Tibial nerve (tissue), 4 donors: ENCODE measurements at places on chromosomes 2 and 18.

GRCh38 chr18:57956491-57956890 is 87.5 kb upstream of the NEDD4L start:
- DNase-seq = no peak

DNA sequence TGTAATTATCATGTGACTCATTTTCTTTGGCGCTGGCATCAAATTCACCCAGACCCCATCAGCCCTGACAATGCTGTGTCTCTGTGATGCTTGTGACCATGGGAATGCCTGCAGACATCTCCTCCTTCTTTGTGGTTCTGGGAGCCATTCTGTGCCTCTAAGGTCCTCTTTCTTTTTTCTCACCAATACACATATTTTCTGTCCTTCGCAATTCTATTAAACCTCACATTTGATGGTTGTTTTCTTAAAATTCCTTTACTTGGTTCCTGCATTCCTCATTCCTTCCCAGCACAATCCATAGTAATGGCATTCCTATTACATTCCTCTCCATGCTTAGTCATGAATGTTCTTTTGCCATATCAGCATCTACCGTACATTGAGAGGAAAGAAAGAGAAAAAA is 375.3 kb downstream of the PIK3C3 start:
- DNase-seq = no peak

GRCh38 chr2:225630824-225631533 is 231.5 kb downstream of the NYAP2 start:
- no peak for DNase-seq

GRCh38 chr2:220165401-220165800 is 538.0 kb downstream of the SLC4A3 start:
- DNase-seq = no peak

DNA sequence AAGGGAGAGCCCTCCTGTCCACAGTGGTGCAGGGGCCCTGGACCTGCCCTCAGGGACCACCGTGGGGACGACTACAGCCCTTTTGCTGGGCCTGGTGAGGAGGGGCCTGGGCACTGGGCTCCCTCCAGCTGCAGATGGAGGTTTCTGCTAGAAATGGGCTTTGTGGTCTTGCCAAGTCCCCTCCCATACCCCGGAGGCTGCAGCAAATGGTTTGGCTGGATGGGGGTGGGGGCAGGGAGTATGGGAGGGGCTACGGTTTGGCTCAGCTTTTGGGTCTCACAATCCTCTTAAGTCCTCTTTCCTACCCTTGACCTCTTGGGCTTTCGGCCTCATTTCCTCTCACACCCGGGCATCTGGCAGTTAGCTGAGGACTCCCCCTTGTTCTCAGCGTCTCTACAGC is 21.7 kb downstream of the TET3 start:
- no peak for DNase-seq

- no peak for DNase-seq
These were observed 44.3 kb downstream of the FN1 start for GRCh38 chr2:215391531-215391930.

GRCh38 chr2:10466801-10467200 is 18.7 kb upstream of the ODC1 start:
- no peak for DNase-seq

GRCh38 chr2:107001964-107002696 is 116.2 kb upstream of the ST6GAL2 start:
- no peak for DNase-seq

GRCh38 chr2:8003462-8004075 is 678.3 kb upstream of the ID2 start:
- DNase-seq = peak; percentile 32

- no peak for DNase-seq
These were observed 156.0 kb downstream of the CERS6 start for GRCh38 chr2:168611896-168612650.

GRCh38 chr2:215680605-215681598 is 245.0 kb upstream of the FN1 start:
- DNase-seq = peak; percentile 47

- no peak for DNase-seq
These were observed 258.5 kb downstream of the ALK start for GRCh38 chr2:29662861-29663260.

DNA sequence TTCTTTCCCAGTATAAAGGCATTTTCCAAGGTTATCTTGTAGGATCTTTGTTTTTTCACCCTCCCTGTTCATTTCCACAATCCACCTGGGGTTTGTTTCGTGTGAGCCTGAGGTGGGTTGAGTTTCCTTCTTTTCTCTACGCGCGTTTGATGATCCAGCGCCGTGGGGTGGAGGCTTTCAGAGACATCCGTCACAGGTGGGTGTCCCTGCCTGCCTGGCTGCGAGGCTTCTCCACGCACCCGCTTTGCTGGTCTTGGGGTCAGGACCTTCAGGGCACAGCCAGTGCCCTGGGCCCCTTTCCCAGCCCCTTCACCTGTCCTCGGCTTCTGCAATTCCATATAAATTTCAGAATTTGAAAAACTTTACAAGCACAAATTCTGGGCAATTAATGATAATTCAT is 109.0 kb upstream of the ALKAL2 start:
- no peak for DNase-seq

DNA sequence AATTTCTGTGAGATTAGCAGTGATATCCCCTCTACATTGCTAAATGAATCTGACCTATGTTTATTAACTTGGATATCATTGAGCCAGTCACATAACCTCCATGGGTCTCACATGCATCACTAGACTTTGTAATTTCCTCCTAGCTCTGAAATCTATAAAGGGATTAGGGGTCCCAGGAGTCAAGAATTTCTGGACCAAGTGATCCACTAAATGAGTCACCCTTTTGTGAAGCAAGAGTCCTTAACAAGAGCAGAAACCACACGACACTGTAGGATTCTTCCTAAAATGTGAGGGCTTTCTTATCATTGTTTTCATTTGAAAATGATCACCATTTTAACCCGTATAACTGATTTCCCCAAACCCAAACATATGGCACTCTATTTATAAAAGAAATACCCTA is 90.3 kb downstream of the DHRS9 start:
- no peak for DNase-seq

GRCh38 chr2:151774506-151774905 is 40.2 kb upstream of the NEB start:
- no peak for DNase-seq

GRCh38 chr18:55384551-55385275 is 203.3 kb downstream of the TCF4 start:
- no peak for DNase-seq

DNA sequence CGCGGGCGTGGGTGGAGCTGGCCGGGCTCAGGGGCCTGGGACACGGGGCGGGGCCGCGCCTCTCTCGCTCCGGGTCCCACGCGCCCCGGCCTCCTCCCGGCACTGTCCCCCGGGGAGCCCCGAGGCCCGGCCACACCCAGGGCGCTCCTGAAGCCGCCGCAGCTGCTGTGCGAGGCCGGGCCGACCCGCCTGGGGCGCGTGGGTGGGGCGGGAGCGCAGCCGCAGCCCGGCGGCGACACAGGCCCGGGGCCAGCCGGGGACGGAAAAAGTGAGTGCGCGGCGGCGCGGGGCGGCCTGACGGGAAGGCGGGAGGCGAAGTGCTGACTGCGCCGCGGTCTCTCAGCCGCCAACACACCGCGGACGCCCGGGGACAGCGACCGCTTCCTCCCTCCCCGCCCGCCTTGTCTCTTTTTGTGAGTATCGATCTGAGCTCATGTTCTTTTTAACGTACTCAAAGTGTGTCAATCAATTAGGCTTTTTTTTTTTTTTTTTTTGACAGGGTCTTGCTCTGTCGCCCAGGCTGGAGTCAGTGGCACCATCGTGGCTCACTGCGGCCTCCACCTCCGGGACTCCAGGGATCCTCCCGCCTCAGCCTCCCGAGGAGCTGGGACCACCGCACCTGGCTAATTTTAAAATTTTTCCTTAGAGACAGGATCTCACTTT is 14.5 kb downstream of the PDCD1 start:
- peak; percentile 37 for DNase-seq

DNA sequence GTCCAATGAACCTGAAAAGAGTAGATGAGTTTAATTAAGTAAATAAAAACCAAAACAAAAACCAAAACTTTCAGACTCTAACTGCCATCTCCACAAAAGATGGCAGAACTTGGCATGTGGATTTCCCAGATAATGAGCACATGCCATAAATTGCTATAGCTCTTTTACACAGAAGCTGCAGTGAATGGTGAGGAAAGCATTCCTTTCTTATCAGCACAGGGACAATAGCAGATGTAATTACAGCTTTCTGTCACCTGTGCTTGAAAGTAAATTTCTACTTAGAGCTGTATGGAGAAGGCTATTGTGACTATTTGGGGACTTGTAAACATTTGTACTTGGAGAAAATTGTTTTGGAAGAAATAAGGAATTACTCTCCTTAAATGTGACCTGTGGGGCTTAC is 378.4 kb downstream of the RPRM start:
- no peak for DNase-seq

DNA sequence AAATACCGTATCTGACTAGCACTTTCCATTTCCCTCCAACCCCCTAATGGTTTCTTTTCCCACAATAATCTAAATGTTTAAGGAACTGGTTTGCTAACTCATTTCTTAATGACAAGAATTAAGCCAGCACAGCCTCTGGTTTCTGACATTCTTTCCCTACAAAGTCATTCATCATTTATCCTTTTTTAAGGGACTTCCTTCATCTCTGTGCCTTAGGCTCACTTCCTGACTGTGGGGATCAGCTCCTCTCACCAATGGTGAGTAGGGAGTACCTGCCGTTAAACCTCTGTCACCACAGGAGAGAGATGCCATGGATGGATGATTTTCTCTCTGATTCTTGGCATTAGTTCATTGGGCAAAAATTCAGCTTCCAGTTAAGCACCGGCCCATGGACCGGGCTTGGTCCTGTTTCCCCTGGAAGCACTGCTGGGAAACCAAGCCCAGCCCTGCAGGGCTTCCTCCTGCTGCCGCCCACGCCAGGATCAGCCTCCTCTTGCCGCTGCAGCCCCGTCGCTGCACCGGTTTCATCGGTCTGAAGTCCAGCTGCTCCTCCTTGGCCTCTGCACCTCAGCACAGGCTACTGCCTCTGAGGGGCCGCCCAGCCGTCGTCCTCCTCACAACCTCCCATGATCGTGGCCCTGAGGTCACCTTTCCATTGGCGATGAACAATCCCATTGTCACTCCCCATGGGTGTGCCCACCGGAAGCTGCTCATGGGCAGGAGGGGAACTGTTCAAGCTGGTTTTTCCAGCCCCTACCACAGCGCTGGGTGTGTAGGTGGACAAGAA is 64.0 kb upstream of the ZNF516 start:
- DNase-seq = no peak

DNA sequence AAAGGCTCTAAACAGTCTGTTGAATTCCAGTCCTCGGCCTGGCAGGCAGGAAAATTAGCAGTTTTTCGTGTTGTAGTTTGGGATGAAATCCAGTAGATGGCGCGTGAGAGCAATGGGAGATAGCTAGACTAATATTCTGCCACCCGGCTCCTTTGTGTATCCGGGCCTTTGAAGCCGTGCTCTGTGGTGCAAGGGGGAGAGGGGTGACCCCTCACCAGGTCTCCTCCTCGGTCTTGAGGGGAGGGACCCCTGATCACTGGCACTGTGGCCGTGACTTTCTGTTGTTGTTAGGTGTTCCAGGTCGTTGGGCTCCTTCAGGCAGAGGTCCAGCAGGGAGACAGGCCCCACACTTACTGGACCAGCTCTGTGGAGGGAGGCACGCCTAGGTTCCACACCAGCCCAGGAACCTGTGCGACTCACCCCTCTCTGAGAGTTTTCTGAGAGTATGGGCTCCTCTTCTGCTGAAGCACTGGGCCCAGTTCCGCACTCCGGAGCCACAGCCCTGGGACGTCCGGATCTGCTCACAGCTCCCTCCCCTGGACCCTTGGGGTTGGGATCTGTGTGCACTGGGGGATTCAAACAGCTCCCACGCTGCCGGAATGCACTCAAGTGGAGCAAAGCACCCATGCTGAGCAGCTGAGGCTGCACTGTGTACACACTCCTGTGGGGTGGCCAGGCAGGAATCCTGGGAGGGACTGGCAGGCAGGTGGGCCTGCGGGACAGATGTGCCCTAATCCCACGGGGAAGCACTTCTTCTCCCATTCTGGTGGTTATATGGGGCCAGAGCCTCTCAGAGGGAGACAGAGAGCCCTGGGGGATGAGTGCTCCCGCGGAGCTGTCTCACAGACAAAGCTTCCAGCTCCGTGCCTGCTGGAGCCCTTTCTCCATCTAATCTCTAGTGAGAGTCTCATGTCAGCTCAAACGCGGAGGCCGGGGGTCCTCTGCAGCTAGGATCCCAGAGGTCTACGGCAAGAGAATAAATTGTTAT is 8.8 kb downstream of the GKN2 start:
- DNase-seq = peak; percentile 36

GRCh38 chr2:10266133-10266620 is 36.5 kb upstream of the HPCAL1 start:
- DNase-seq = no peak

- no peak for DNase-seq
These were observed 124.1 kb upstream of the FIGN start for GRCh38 chr2:163859951-163860350.

GRCh38 chr18:44733069-44733753 is 52.5 kb downstream of the SETBP1 start:
- peak; percentile 33 for DNase-seq

DNA sequence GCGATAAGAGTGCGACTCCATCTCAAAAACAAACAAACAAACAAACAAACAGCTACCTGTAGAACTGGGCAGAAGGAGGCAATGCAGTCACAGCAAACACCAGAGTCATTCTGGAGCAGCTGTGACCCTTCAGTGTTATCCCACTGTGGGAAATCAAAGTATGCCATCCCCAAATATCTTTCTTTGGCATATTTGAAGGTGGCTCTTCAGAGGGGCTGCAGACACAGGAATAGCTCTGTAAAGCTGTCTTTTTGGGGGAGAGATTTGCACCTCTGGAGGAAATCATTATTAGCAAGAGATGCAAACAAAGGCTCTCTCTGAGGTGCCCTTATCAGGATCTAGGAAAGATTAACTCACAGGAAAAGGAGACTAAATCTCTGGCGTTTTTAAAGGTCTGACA is 98.5 kb upstream of the XPO1 start:
- DNase-seq = no peak

DNA sequence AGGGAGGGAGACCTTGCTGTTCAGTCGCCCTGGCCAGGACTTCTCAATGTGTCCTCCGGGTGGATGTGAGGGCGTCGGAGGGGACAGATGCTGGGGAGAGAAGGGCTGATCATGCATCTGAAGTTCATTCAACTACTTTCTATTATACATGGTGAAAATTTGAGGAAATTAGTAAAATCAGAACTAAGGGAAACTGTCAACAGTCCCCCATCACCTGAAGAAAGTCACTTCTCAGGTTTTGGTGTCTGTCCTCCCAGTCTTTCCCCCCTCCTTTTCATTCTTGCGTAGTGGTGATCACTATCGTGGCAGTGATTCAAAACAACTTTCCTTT is 17.4 kb upstream of the ACKR3 start:
- DNase-seq = no peak

- DNase-seq = peak; percentile 53
These were observed 409.2 kb upstream of the HS6ST1 start for GRCh38 chr2:128727914-128728313.
